GM18507 (cell line): ENCODE measurements at places on chromosomes 3 and 15.

GRCh38 chr15:40058476-40059140 is 19.6 kb upstream of the SRP14 start:
- no peak for DNase-seq

DNA sequence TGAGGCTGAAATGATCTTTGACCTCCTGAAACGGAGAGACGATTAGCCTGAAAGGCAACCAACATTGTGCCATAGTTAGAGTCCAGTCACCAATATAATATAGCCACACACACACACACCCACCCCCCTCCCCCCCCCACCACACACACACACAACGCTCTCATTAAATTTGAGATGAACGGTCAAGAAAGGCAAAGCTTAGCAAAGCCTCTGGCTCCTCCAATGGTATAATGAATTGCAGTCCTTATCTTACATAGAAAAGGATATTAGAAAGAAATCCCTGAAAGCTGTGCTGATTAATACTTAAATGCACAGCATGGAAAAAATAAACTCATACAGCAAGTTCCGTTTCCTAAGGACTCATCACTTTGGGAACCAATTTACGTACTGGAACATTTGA is 876 bp upstream of the ZNF385D start:
- no peak for DNase-seq

DNA sequence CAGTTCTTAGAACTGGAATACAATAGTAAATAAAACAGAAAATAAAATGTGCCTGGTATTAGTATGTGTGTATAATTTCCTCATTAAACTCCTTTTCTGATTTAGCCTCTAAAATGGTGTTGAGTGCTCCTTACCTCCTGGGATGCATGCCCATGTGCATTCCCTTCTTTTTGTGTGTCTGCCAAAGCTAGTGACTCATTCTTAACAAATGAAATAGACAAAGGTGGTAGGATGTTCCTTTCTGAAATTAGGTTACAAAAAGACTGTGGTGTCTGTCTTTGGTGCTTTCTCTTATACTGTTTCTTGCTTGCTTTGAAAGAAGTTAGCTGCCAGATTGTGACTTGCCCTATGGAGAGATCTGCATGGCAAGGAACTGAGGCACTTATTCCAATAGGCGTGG is 623.7 kb downstream of the GRM7 start:
- DNase-seq = no peak

- no peak for DNase-seq
Measured at GRCh38 chr15:77719450-77719849, 86.7 kb upstream of the LINGO1 start.

DNA sequence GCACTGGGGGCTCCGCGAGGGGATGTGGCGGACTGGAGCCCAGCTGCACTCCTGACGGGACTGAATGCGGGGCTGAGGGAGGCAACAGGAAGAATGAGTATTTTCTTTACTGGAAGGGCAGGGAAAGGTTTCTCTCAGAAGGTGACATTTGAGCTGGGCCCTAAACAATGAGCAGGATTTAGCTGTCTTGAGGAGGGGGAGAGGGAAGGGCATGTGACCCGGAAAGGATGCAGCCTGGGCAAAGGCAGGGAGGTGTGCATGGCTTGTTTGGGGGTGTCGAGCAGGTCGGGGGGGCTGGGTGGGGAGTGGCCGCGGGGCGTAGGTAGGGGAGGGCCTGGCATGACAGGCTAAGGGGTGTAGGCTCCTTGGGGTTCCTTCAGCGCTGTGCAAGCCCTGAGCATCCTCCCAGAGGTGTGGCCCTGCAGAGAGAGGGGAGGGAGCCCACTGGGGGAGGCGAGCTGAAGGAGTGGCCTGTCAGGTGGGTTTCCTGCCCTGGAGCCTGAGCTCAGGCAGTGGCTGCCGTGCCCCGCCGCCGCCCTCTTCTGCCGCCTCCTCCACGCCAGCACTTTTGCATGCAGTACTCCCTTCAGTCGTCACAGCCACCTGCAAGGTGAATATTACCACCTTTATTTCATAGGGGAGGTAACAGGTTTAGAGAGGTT is 17.2 kb upstream of the ANKDD1A start:
- no peak for DNase-seq

GRCh38 chr3:175956964-175957363 is 1097.8 kb downstream of the NAALADL2 start:
- DNase-seq = no peak

DNA sequence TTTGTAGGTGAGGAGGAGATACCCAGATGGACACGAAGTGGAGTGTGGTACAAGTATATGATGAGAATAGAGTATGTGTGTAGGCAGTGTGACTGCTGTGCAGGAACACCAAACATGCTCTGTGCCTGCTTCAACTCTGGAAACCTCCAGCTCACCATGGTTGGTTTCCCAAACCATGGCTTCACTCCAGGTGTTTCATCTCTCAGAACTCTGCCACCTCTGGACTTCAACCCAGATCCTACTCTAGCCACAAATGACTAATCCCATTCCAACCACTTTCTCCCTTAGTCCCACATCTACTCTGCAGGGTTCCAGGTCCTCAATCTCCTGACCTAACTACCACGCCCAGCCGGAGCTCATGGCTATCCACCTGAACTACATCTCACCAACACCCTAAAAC is 102.1 kb downstream of the RYK start:
- no peak for DNase-seq

GRCh38 chr15:64635499-64636495 is 139.6 kb downstream of the RBPMS2 start:
- DNase-seq = no peak

GRCh38 chr3:114867835-114868503 is 279.1 kb downstream of the ZBTB20 start:
- no peak for DNase-seq

GRCh38 chr15:29064731-29065130 is 179.0 kb downstream of the APBA2 start:
- DNase-seq = no peak

DNA sequence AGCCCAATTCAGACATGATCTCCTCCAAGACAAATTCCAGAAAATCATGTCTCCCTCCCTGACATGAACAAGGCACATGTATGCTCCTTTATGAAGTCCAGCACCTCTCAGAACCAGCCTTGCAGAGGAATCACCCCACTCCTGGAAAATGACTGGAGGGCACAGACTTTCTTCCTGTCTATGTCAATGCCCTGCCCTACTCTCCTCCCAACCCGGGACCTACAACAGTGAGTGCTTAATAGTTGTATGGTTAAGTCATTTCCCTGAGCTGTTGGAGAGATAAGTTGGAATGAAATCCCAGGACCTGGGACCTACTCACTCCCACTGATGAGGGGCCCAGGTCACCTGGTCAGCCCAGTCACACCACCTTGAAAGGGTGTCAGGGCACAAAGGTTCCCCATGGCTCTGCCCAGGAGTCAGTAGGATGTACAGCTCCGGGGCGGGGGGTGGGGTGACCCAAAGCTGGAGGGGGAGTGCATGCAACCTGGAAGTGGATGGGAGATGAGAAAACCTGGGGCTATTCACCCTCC is 80.1 kb upstream of the HERC1 start:
- DNase-seq = no peak

- DNase-seq = no peak
Measured at GRCh38 chr3:13427662-13428603, 7.8 kb upstream of the NUP210 start.

- no peak for DNase-seq
Measured at GRCh38 chr3:55160241-55160983, 232.6 kb upstream of the LRTM1 start.

GRCh38 chr3:129065016-129065719 is 4.6 kb downstream of the GP9 start:
- DNase-seq = no peak

GRCh38 chr3:47344971-47345370 is 35.9 kb upstream of the PTPN23 start:
- DNase-seq = no peak

DNA sequence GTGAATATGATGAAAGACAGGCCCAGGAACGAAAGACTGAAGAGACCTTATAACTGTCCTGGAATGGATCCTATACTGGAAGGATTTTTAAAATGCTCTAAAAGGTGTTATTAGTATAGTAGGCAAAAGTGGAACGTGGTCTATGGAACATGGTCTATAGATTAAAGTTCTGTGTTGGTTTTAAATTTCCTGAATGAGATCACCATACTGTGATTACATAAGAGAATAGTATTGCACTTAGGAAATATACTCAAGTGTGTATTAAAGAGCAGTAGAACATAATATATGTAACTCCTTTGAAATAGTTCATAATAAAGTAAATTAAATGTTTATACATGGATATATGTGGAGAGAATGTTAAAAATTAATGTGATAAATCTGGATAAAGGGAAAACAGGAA is 68.2 kb downstream of the SPRED1 start:
- no peak for DNase-seq

- no peak for DNase-seq
Measured at GRCh38 chr15:77064539-77065308, 6.2 kb downstream of the TSPAN3 start.

DNA sequence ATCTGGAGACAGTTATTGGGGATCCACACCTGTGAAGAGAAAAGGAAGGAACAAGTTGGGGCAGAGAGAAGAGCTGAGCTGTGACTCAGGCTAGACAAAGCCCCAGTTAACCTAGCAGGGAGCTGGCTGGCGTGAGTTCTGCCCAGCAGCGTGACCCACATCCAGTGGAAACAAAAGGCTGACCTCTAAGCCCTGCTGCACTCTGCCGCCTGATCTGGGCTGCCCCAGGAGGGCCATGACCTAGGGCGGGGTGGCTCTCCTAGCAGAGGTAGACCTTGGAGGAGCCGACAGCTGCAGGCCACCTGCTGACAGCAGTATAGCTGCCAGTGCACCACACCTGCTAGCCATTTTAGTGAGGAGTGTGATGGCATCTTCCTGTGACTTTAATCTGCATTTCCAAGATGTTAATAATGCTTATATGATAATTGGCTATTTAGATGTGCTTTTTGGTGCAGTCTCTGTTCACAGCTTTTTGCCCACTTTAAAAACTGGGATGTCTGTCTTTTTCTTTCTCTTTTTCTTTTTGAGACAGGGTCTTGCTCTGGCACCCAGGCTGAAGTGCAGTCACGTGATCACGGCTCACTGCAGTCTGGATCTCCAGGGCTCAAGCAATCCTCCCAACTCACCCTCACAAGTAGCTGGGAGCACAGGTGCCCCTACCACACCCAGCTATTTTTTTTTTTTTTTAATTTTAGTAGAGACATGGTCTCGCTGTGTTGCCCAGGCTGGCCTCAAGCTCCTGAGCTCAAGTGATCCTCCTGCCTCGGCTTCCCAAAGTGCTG is 78.1 kb downstream of the LSM3 start:
- no peak for DNase-seq

GRCh38 chr3:177641206-177641605 is 443.9 kb upstream of the TBL1XR1 start:
- DNase-seq = no peak

- no peak for DNase-seq
Measured at GRCh38 chr3:189776149-189776824, 145.1 kb downstream of the TP63 start.

- DNase-seq = no peak
Measured at GRCh38 chr3:41327718-41328117, 128.4 kb downstream of the CTNNB1 start.

- DNase-seq = no peak
Measured at GRCh38 chr3:57985176-57985983, 22.8 kb upstream of the FLNB start.

- DNase-seq = no peak
Measured at GRCh38 chr3:66552846-66553245, 52.0 kb upstream of the LRIG1 start.

- DNase-seq = no peak
Measured at GRCh38 chr3:56930706-56931105, 129.0 kb upstream of the ARHGEF3 start.

- DNase-seq = no peak
Measured at GRCh38 chr3:18898911-18899310, 249.4 kb upstream of the KCNH8 start.

DNA sequence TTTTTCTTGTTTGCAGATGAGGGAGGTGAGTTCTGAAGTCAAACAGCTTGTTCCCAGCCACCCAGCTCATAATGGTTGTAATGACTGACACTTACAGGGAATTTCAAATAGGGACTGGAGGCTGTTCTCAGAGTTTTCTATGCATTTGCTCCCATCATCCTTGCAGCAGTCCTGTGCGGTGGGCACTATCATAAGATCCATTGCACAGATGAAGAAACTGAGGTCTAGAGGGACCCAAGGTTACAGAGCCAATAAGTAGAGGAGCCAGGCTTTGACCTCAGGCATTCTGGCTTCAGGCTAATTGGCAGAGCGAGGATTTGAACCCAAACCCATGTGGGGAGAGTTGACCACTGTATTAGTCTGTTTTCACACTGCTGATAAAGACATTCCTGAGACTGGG is 32.4 kb downstream of the FAH start:
- DNase-seq = no peak

DNA sequence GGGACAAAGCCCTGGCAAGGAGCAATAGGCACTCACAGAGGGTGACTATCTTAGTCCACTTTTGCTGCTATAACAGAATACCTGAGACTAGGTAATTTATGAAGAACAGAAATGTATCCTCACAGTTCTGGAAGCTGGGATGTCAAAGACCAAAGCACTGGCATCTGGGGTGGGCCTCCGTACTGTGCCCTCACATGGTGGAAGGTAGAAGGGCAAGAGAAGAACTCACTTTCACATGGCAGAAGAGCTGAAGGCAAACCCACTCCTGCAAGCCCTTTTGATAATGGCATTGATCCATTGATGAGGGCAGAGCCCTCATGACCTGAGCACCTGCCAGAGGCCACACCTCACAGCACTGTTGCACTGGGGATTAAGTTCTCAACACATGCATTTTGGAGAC is 173.4 kb upstream of the C2CD4B start:
- DNase-seq = no peak

DNA sequence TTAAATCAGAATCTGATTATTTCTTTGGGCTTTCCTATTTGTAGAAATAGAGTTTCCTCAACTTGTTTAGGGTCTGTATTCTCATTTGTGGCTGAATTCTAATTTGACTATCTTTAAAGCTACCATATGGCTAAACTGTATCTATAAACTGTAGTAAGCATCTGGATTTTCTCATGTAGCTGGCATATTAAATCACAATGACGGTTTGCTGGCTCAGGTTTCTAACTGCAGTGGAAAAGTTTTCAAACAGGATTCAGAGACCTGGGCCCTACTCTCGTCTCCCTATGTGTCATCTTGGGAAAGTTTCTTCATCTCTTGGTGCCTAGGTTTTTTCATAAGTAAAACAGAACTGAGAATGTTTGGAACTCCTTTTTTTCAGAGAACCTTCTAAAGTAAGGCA is 68.3 kb downstream of the GALK2 start:
- no peak for DNase-seq

DNA sequence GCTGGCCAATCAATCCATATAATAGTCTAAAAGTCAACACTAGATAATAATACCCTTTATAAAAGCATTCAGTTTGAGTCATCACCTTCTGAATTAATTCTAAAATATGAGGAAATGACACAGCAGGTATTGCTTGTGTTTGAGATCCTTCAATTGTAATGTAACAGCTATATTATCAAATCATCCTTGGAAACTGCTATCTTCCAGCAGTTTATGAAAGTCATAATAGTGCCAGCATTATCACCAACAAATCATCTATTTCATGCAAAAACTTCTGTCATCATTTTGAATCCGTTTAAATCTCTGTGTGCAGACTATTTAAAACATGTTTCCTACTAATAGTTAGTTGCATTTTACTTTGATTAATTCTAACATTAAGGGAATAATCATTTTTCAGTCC is 468.7 kb downstream of the CADM2 start:
- DNase-seq = no peak
